RPMI7951 (cell line): ENCODE measurements at places on chromosomes 16 and 17.

DNA sequence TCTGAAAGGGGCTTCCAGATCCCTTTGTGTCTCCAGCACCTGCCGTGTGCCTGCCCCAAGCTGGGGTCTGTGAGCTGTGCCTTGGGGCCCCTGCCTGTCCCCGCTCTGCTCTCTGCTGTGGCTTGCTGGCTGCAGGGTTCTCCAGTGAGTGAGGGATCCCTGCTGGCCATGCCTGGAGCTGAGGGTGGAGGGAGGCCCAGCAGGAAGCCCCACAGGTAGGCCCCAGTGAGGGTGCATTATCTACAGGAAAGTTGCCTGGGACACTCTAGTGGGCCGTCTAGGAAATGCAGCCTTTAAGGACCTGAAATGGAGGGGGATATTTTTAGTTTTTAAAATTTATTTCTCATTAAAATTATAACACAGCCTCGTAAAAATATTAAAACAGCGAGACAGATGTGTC is 50.9 kb downstream of the JPH3 start:
- no peak for DNase-seq

GRCh38 chr17:68585643-68586042 is 15.5 kb downstream of the FAM20A start:
- DNase-seq, result no peak

DNA sequence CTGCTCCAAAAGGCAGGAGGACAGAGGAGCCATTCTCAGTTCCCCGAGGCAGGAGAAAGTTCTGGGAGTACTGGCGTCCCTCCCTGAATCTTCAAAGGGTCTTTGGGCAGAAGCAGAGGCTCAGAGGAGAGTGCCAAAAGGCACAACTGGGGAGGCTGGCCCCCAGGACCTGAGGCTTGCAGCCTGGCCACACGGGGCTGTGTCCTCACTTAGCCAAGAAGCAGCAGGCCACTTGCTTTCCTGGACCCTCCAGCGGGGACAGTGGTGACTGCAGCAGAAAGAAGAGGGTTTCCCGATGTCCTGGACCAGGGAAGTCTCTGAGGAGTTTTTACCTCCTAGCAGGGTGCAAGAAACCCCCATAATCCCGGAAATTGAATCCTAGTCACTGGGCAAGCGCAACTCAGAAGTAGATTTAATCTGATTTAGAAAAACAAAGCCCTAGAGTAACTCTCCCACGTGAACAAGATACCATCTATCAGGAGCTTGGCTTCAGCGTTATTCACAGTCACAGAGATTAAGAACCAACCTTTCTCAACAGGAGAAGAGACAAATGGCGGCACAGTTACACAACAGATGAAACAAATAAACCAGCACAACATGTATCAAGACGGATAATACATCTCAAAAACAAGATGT is 25.5 kb upstream of the BCO1 start:
- no peak for DNase-seq

GRCh38 chr16:61763013-61763412 is 273.2 kb downstream of the CDH8 start:
- no peak for DNase-seq

DNA sequence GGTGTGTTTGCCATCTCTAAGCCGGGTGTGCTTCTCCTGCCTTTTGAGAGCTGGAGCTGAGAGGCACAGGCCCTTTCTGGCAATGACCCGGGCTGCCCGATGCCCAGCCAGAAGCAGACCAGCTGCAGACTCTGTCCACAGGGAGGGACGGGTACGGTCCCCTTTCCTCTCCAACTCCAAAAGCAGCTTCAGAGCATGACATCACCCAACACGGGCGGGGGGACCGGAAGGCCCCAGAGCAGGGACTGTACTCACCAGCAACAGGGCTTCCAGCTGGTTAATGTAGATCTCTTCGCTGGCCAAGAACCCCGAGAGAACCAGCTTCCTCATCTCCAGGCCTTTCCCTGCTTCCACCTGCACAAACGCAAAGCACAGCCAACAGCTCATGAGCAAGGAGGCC is 79.4 kb downstream of the ABR start:
- DNase-seq, result no peak

GRCh38 chr17:73293480-73293911 is 18.3 kb downstream of the CDC42EP4 start:
- DNase-seq, result peak; percentile 70

DNA sequence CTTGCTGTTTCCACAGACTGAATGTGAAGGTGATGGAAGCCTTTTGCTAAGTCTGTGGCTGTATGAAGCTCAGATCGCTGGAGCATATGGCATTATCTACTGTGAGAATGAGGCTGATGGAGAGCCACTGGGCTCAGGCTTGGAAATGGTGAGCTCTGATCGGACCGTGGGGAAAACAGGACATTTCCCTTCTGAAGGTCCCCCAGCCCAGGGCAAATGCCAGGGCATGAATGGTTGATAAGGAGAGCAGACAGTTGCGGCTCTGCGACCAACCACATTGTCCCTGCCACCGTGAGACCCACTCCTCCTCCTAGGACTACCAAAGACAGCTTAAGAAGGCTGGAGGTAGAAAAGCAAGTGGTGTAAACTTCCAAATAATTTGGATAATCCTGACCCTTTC is 4.7 kb upstream of the CUEDC1 start:
- no peak for DNase-seq

DNA sequence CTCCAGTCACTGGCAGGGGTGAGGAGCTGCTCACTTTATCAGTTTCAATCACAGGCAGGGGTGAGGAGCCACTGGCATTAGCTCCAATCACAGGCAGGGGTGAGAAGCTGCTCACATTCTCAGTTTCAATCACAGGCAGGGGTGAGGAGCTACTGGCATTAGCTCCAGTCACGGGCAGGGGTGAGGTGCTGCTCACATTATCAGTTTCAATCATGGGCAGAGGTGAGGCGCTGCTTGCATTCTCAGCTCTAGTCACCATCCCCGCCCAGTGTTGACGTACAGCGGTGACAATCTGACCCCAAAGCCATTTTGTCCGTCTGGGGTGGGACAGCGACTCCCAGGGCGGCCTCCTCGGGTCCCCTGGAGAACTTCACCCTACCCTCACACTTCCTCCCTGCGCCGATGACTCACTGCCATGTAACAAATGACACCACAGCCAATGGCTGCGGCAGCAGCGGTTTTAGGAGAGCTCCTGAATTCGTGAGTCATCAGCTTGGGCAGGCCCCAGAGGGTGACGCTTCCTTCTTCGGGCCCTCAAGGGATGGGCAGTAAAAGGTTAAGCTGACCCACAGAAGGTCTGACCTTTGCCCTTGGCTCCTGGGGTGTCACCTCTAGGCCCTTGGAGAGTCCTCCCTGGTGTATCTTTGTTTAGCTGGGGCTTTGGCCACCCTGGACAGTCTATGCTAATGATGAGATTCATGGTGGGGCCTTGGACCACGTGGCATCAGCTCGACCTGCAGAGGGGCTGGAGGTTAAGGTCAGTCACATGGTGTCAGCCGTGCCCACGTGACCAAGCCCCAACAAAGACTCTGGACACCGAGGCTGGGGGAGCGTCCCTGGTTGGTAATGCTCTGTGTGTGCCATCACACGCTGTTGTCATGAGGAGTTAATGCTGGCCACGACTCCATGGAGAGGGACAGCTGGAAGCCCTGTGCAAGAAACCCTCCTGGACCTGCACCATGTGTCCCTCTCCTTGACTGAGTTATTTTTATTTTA is 171.7 kb downstream of the C16orf95 start:
- peak; percentile 99 for DNase-seq

- no peak for DNase-seq
These were observed 3.4 kb upstream of the HP start for GRCh38 chr16:72050769-72051464.

- no peak for DNase-seq
These were observed 77.5 kb downstream of the GSG1L start for GRCh38 chr16:27985981-27986380.

DNA sequence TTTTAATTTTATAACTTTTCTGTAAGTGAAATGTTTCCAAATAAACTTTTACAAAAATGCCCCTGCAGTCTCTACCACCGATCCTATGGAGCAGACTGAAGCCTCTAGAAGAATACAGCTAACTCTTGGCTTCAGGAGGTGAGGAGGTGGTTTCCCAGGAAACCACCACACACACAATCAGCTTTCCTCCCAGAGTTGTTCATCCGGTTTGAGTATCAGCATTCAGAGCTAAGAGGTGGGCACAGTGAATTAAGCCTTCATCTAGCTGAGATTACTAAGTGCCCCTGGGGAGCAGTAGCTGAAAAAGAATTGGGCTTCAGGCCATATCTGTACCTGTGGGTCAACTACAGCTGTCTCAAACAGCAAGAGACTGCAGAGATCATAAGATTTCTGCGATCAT is 139.7 kb downstream of the AATF start:
- no peak for DNase-seq

DNA sequence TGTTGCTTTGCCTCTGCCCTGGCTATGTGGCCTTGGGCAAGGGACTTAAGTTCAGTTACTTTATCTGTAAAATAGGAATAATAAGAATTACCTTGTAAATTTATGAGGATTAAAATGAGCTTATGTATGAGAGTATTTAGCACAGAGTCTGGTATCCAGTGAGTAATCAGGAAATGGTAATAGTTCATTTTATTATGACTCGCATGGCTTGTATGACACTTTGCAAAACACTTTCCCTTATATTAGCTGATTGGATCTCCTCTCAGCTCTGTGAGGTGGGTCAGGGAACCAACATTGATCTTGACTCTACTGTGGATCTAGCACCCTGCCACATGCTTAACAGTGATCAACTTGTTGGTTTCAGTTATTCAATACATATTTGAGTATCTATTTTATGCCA is 8.3 kb upstream of the CDH3 start:
- no peak for DNase-seq

GRCh38 chr17:76515274-76515949 is 14.2 kb upstream of the RHBDF2 start:
- DNase-seq, result no peak

DNA sequence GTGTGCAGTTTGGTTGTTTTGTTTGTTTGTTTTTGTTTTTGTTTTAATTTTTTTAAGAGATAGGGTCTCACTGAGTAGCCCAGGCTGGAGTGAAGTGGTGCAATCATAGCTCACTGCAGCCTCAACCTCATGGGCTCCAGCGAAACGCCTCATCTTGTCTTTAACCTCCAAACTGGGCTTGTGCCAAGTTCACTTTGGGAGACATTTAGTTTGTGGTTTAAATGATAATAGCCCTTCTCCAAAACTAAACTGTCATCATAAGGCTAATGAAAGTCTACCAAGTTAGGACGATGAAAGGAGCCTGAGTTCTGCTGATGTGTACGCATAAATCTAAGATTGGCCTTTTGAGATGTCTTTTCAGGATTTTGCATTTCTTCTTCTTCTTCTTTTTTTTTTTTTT is 6.5 kb upstream of the CARD14 start:
- DNase-seq, result peak; percentile 10

GRCh38 chr17:49739641-49740271 is 24.2 kb downstream of the FAM117A start:
- no peak for DNase-seq

- DNase-seq, result peak; percentile 61
These were observed 454.1 kb downstream of the HS3ST3B1 start for GRCh38 chr17:14755002-14755401.

DNA sequence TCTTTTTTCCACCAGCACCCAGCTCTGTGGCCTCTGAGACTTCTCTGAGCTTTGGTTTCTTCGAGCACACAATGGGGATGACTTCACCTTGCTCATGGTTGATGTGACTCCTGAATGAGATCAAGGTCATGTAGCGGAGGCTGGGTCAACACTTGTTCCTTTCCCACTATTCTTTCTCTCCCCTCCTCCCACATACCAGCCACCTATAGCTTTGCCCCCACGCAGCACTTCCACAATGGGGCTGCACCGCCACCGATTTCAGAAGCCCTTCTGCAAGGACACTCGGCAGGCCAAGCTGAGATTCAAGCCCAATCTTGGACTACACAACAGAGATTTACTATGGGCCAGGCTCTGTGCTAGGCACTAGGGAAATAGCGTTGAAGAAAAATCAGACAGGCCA is 14.4 kb downstream of the TRIM25 start:
- DNase-seq, result no peak

DNA sequence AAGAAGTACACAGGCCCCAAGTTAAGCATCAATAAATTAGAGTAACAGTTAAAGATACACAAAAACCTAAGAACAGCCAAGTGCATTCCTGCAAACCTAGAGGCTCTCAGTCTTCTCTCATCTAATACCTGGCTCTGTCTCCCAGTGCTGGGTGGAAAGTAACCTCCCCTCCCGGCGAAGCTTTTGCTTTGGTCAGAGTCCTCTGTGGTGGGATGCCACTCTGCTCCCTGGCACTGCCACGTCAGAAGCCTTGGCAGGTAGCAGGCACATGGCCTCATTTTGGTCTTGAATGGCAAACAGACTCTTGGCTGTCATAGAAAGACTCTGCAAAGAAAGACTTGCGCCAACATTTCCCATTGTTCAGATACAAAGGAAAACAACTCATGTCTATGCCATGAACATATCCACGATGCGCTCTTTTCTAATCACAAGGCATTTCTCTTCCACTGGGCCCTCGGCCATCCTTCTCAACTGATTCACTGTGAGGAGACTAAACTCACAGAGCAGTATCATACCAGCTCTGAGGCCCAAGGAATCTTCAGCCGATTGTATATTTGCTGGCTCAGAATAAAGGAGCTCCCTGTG is 21.2 kb downstream of the MTHFSD start:
- no peak for DNase-seq

DNA sequence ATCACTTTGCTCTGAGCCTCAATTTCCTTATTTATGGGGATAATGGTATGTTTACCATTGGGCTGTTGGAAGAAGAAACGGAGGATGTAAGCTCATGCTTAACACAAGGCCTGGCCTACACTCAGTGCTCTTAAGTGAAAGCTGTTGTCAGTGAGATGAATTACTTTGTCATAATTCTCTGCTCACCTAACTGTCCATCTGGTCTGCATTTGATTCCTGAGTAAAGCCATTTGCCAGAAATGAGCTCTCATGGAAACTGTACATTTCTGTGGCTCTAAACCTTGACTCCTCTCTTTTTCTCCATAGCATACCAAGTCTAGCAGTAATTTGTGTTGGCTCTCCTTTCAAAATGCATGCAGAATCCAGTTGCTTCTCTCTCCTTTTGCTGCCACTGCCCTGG is 445.7 kb downstream of the UTP18 start:
- no peak for DNase-seq

- DNase-seq, result peak; percentile 31
These were observed at the start of gene CCL7 for GRCh38 chr17:34269969-34270368. TSS of gene CCL7 (plus strand) at chr17:34270221. CDS start at chr17:34270291, 70 bp downstream.
